ENCODE measurements at places on chromosomes 2 and 18.

GRCh38 chr2:238152771-238153688 lies 5.7 kb upstream of the ERFE start:
- no peak for DNase-seq

GRCh38 chr18:26650310-26651268 lies 102.2 kb upstream of the KCTD1 start:
- no peak for DNase-seq

DNA sequence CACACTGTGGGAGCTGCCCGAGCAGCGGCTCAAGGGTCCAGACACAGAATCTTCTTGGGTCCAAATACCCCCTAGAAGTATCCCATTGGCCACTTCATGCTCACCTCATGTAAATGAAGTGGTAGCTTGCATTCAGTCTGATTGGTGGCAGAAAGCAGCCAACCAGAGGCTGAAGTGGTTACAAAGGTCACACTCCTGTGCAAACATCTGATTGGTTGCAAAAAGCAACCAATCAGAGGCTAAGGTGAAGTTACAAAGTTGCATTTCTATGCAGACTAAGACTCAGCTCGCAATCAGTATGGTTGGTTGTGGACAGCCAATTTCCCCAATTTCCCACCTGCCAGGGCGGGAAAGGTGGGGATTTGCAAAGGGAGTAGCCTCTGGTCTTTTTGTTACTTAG lies 94.3 kb downstream of the DGKD start:
- DNase-seq, result no peak

DNA sequence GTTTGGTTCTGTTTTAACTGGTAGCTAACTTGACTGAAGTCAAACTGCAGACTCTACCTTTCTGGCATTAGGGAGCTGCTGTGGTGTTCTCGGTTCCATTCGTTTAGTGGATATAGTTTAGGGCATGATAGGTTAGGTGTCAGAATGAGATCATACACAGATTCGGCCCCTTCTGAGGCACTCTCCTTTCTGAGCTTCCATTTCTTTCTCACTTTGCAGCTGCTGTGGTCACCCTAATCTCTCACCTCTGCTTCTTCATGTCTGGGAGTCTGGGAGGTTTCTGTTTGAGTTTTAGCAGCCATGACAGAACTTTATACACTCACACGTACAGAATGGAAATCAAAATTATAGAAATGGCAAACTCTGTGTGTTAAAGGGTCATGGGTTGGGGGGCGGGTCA lies 122.8 kb downstream of the ATP9B start:
- DNase-seq, result no peak

GRCh38 chr2:189147361-189147760 lies 32.2 kb downstream of the COL5A2 start:
- DNase-seq, result no peak

DNA sequence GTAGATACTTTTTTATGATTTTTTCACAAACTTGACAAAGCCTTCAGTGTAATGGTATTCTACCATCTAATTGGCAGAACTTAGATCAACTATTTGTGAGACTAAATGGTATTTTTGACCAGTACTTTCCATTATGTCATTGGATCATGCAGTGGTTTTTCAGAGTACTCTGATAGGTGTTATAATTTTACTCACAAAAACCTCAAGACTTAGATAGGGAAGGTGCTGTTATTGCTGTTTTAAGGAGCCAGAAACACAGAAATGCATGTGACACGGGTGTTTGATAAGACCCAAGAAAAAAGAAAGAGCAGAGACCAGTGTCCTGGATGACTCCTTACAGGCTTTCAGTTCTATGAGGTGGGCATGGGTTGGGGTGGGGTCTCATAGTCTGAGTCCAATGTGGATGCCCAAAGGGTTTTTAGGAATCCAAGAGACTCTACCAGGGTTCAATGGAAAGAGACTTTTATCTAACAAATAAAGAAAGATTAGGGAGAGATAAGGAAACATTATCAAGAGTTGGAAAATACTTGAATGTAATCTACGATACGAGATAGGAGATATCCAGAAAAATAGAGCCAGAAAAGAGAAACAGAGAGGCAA lies 31.3 kb downstream of the SP140 start:
- DNase-seq, result no peak

DNA sequence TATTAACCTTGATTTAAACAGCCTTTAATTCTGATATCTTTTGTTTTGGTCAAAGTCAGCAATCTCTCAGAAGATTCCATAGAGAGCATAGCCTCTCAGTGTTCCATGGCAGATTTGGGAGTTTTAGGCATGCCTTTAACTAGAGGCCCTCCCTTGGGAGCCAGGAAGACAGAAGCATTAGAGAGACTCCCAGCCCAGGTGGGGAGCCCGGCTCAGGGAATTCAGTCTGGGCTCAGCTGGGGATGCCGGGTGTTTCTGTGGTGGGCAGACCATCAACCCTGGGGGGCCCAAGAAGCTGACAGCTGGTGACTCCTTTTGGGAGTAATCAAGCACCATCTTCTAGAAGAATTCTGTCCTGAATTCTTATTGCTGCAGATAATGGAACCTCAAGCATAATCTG lies 99.7 kb upstream of the CELF4 start:
- no peak for DNase-seq

DNA sequence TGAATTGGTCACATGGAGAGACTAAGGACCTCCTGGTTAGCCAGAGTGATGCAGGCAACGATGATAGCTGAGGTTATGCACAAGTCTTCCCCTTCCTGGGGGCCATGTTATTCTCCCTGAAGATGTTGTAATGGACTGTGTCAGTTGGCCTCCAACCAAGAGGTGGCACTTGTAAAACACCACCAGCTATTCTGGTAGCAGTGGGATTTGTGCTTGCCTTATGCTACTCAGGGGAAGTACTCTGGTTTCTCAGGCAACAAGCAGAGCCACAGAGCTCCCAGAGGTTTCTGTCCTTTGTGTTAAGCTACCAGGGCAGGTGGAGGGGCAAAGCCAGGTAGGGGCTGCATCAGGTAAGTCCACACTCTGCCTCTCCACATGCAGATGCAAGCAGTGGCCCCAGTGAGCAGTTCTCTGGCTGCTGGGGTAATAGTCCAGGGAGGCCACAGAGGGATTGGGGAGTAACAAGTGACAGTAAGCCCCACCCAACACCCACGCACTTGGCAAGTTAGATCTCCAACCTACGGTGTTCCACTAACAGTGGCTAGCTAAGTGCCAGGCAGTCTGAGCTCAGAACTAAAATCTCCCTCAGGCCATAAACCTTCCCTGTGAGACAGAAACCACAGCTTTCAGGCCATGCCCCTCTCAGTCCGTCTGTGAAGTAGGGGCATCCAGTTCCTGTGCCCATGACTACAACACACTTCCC lies 99.7 kb downstream of the RND3 start:
- DNase-seq, result no peak

DNA sequence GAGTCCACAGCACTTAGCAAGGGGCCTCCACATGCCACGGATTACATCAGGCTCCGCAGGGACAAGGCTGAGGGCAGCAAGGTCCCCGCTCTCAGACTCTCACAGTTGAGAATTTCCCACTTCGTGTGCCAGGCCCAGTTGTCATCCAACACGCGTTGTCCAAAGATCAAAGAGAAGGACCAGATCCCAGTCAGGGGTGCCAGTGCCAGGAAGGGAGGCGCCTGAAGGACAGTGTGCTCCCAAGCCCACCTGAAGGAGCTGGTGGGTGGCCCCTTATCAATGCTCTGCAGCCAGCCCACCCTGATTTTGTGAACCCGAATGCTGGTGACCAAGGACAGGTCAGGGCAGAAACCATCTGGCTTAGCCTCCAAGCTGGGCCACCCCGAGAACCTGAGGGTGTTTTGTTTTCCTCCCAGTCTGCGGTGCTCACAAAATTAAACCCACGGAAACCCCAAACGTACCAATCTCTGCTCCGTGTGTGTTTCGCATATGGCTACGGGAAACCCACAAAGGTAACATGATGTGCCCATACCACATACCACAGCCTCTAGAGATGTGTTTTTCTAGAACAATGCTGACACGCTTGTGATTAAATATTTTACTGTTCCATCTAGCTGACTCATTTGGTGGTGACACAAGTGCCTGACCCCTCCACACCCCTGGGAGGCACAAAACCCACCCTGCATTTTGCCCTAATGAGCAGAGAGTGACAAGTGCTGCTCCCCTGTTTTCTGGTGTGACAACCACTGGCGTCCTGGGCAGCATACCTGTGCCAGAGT lies 24.5 kb downstream of the CRACDL start:
- DNase-seq, result no peak

- no peak for DNase-seq
Observed at GRCh38 chr2:37493425-37493824, 149.0 kb downstream of the QPCT start.

DNA sequence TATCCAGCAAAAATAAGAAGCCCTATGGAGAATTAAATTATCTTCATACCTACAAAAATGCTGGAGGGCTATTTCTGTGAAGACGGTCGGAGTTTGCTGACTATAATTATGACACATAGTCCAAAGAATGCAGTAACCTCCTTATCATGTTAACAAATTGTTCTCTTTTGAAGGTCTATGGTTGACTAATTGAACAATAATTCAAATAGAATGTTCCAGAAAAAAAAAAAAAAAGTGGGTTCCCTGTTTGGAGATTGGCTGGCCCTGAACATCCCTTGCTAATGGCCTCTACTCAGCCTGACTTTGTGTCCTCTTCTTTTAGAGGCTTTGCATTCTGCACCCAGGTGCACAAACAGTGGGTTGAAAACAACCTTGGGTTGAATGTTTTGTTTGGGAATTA lies 82.8 kb upstream of the CCBE1 start:
- no peak for DNase-seq

GRCh38 chr2:1607971-1608688 lies 136.2 kb downstream of the PXDN start:
- DNase-seq, result no peak

DNA sequence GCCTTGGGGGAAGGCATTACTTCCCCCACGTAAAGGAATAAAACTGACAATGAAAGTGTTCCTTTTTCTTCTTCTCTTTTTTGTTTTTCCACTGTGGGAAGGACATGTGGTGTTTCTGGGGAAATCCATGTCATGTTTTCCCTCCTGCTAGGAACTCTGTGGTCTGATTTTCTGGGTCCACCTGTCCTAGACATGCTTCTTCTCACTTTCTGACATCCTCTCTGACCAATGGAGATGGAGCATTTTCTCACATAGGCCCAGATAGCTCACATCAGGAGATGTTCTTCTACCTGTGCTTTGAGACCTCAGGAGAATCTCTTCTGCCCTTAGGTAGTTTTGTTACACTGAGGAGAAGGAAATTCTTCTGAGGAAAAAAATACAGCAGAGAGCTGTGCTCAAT lies 252.0 kb upstream of the SIX3 start:
- no peak for DNase-seq

DNA sequence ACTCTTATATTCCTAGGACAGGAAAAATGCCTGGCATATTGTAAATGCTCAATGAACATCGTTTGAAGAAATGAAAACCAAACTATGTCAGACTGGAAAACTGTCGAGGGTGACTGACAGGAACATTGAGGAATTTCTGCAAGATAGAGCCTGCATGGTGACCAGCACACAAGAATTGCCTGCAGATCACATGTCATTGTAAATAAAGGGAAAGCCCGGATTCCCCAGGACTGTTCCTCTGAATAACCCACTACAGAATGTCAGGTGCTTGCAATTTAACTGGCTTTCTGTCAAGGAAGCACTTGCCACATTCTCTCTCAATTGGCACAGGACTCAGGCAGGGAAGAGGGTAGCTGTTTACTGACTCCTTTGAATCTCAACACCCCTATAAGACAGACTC lies 129.0 kb upstream of the REG3G start:
- no peak for DNase-seq
